Stimulated activated CD8-positive, alpha-beta memory T cell treated with anti-CD3 and anti-CD28 coated beads, Interleukin-7, amount 100 ng/mL, for 1 hour (primary cell): ENCODE measurements at places on chromosomes 5 and 9.
A peak's percentile ranks its signal among the peaks of the same experiment; 100 is the strongest.

DNA sequence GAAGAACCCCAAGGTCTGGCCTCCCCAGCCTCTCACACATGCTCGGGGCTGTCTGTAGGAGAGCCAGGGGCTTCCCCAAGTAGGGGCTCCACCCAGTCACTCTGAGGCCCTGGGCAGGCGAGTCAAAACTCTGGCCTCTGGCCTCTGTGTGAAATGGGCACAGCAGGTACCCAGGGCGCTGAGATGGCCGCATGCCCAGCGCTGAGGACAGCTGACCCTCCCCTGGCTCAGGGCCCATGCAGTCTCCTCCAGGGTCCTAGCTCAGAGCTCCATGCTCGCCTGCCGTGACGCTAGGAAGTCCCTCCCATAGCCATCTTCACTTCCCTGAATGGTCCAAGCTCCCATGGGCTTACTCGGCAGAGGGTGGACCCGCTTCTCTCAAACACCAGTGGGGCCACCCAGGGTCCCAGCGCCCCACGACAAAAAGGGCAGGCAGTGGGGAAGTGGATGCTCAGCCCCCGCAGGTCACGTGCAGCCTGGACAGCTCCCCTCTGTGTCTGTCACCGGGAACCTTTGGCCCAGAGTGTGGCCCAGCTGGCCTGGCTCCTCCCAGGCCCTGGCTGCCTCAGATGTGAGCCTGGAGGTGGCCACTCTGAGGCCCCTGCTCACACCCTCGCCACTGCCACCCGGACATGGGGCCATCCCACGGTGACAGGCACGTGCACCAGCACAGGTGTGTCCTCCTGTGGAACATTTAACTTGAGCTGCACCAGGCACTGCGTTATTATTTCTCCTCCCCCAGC is 12.2 kb upstream of the VAV2 start:
- no peak for DNase-seq

DNA sequence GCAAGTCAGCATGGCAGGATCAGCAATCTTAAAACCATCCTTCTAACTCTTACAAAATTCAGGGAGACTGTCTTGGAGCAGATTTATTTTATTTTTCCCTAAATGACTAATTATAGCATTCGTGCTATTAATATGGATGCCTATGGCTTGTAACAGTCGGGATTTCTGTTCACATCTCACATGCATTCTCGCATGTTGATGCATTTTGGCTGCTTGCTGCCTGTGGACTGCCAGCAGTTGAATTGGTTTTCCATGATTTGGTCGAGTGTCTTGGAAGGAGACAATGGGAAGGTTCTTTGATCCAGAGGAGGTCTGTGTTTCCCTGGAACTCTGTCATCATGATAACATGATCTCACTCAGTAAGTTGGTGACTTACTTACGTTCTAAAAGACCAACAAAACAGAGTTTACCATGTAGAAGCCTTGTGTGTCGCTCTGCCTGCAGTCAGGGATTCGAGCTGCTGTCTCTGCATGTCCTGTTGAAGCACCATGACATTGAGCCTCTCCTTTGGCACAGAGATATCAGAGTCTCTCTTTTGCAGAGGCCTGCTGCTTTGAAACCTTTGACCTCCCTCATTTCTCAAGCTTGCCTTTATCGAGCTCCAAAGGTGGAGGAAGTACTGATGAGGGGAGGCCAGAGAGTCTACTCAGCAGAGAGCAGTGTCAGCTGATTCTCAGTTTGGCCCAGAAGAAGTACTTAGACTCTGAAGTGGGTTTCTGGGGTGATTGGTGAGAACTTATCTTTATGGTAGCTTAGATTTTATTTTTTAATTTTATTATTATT is 82.4 kb downstream of the ARHGAP26 start:
- DNase-seq: no peak

DNA sequence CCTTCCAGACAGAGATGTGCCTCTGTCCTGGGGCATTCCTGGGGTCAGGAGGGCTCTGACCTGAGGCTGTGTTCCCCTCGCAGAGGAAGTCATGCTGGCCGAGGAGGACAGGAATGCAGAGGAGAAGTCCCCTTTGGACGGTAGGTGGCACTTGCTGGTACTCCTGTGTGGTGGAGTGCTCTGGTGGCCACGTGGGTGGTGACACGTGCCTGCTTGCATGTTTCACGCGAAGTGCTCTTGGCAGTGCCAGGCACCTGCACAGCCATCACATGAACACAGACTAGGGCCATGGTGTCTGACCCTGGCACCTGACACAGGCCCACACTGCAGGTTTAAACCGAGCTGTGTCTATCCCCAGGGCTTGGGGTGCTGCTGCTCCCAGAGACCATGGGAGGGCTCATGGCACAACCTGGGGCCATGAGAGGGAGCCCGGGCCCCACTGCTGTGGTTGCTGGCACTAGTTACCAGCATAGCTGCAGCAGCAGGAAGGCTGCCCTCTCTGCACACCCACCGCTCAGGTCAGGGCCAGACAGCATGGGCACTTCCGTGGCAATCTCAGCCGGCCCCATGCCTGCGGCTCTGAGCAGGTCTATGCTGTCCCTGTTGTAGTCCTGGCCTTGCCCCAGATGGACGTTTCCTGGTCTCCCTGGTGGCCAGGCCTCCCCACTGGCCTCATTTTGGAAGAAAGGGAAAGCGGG is 79.3 kb downstream of the CACNA1B start:
- no peak for DNase-seq

DNA sequence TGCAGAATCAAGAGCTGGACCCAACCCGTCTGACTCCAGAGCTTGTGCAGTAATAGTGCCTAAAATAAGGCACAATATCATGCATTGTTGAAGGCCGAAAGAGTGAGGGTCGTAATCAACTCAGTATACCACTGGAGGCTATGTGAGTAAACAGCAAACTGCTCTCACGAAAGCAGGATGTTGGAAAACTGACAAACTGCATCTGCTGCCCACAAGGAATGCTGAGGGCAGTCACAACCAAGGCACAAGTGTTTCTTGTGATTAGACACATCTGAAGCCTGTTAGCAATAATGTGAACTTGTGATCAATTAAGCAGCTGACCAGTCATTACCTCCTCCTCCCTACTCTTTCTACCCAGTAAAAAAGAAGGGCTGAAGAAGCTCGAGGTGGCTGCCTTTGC is 48.8 kb downstream of the TRPM3 start:
- DNase-seq: no peak

GRCh38 chr5:10266137-10266536 is 16.1 kb downstream of the CCT5 start:
- DNase-seq: no peak

- DNase-seq: no peak
Observed at GRCh38 chr9:104974053-104974962, 46.4 kb upstream of the ABCA1 start.

- no peak for DNase-seq
Observed at GRCh38 chr5:11611011-11611410, 293.2 kb downstream of the CTNND2 start.

GRCh38 chr5:126124706-126125345 is 298.4 kb upstream of the GRAMD2B start:
- no peak for DNase-seq

- DNase-seq: no peak
Observed at GRCh38 chr5:145908206-145908960, 28.0 kb upstream of the SH3RF2 start.

- no peak for DNase-seq
Observed at GRCh38 chr9:72464857-72465592, 56.4 kb upstream of the TMC1 start.

GRCh38 chr9:111966124-111966723 is 69.6 kb downstream of the UGCG start:
- no peak for DNase-seq

GRCh38 chr5:62597314-62597713 is 18.7 kb downstream of the LRRC70 start:
- DNase-seq: no peak

GRCh38 chr5:75706016-75706415 is 11.2 kb downstream of the POC5 start:
- DNase-seq: no peak

DNA sequence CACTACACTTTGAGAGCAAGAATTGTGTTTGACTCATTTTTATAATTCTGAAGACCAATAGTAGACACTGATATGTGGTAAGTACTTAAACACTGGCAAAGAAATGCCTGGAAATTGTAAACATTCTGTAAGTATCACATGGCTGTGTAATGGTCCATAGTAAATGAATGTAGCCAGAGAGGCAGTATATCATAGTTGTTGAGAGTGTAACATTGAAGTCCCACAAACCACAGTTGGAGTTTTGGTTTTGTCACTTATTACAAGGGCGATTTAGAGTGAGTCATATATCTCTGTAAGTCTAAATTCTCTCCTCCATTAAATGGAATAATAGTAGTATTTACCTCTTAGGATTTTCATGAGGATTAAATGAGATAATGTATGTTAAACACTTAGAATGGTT is 181.1 kb upstream of the MEF2C start:
- DNase-seq: no peak

DNA sequence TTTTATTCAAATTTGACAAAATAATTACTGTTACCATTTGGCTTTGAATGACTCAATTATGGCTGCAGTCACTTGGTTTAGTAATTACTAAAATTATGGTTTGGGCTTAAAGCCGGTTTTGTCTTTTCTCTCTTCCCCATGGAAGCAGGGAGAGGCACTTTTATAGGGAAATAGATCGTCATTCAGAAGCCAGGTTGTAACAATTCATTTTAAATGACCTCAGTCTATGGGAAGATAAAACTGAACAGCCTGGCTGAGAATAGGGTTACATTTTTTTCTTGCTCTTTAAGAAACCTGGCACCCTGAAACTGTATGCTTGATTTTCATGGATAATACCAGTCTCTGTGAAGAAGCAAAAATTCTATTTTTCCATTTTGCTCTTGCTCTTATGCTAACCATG is 169.8 kb downstream of the SMC2 start:
- DNase-seq: no peak

DNA sequence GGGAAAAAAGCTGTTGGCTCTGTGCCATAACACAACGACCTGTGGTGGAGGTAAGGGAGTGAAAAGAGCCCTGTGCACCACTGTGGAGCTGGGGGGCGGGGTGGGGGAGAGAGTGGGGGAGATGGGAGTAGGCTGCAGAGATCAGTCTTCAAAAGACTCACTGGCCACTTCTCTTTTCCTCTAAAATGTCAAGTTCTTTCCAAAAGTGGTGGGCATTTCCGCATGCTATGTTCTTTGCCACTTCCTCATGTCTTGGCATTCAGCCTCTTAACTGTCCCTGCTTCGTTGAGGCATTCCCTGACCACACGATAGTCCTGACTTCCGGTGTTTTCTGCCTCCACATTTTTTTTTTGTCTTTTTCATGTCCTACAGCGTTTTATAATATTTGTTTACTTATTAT is 2.4 kb upstream of the PPP2R2B start:
- DNase-seq: no peak

DNA sequence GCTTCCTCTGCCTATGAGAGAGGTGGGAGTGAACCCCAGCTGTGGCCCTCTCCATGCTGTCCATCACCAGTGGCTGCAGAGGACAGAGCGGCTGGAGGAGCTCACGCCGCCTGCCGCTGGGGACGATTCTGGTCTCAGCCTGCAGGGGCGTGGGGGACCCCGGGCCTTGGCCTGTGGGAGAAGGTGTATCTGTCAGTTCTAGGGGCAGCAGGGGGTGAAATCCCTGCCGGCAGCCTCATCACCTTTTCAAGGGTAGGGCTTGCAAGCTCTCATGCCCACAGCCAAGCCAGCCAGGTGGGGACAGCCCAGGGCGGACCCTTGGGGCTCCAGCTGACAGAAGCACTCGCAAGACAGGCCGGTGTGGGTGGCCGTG is 80.2 kb downstream of the TSPAN17 start:
- DNase-seq: no peak

DNA sequence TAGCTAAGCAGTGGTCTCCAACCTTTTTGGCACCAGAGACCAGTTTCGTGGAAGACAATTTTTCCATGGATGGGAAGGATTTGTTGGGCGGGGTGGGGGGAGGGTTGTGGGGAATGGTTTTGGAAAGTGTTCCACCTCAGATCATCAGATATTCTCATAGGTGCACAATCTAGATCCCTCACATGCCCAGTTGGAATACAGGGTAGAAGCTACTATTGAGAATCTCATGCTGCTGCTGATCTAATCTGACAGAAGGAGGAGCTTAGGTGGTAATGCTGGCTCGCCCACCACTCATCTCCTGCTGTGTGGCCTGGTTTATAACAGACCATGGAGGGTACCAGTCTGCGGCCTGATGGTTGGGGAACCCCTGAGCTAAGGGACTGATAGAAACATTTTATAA is 662.7 kb upstream of the RGMB start:
- no peak for DNase-seq

GRCh38 chr9:3080951-3081350 is 237.1 kb upstream of the PUM3 start:
- DNase-seq: no peak

DNA sequence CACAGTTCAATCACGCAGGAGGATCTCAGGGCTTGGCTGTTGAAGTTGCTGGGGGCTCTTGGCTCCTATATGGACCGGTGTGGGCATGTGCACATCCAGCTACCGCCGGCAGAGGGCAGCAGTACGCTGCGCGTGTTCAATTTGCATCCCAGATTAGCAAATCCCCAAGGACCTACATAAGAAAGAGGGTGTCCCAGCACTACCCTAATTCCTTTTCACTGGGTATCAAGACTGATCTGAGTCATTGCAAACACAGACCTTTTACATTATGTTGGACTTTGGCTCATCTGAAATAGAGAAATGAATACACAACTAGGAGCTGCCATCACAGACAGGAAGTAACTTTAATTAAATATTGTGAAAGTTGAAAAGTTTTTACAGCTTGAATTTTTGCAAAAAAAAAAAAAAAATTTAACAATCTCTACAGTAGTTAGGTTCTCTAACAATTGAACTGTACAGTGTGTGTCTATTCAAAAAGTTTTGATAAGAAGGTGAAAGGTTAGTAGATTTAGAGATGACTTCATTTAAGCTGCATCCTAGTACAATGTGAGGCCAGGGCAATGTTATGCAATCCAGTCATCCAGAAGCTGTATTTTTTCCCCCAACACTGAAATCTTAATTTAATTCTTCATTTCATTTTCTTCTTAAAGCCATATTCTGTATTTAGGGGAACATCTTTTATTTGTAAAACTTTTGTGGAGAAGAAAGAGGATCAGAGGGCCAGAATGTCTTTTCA is 404.0 kb downstream of the EBF1 start:
- peak; percentile 53 for DNase-seq

- DNase-seq: no peak
Observed at GRCh38 chr5:72108202-72109061, 1.2 kb downstream of the MAP1B start.

DNA sequence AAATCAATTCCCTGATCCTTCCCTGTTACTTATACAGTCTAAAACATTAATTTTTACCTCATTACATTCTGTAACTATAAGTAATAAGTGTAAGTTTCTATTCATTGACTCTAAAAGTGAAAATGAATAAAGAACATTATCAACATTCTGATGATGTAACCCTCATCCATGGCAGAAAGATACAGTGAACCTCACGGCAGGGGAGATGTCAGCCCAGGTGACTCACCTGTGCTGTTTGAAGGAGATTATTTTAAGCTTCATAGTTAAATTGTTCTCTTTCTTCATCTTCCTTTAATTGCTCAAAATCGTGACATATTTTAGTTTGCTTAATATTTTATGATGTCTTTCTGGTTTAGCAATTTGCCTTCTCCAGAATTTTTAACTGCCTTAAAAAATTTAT is 268.1 kb downstream of the FSTL4 start:
- no peak for DNase-seq

- no peak for DNase-seq
Observed at GRCh38 chr5:71482132-71482531, 26.7 kb downstream of the BDP1 start.
